ENCODE measurements at places on chromosomes 1 and 21.
A peak's percentile ranks its signal among the peaks of the same experiment; 100 is the strongest.

DNA sequence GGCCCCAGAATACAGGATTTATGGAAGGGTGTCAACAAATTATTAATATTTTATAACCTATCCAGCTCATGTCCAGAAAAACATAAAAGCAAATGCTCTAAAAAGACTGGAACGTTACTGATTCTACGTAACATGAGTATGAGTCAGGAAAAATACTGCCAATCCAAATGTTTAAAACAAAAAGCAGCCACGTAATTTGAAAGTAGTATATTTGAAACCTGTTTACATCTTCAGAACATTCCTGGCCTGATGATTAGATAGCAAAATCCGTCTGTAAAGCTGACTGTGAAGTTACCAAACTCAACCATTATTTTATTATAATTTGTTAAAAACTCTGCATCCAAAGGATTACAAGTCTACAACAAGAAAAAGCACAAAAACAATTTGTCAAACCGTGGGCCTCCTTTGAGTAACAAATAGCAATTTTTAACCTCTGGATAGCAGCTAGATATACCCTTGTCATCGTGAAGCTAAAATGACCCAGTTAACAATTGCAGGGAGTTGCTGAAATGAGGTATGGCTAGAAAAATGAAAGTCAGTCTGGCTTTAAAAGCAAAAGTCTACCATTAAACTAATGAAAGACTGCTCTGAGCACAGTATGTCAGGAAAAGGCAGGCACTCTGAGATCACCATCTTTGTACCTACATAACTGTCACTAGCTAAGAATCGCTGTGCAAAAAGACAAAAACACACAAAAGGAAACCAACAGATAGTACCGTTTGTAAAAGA, 1.2 kb downstream of the UBR4 start:
- DNase-seq: no peak

GRCh38 chr1:6251233-6251632, 7.3 kb downstream of the HES3 start:
- no peak for DNase-seq

DNA sequence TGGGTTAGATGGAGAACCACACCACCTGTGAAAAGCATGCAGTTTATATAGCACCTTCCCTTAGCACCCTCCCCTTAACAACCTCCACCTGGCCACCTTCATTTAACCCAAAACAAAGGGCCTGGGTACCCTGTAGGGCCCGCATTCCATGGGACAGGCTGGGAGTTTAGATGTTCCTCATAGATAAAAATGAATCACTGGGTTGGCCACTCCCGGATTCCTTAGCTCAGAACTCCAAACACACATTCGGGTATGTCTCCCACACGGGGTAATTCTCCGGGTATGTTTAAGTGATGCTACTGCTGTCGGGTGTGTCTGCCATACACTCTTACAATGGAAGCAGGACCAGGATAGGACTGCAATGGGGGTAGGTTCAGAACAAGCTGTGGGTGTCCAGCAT, 43.9 kb upstream of the FOXO6 start:
- DNase-seq: no peak

DNA sequence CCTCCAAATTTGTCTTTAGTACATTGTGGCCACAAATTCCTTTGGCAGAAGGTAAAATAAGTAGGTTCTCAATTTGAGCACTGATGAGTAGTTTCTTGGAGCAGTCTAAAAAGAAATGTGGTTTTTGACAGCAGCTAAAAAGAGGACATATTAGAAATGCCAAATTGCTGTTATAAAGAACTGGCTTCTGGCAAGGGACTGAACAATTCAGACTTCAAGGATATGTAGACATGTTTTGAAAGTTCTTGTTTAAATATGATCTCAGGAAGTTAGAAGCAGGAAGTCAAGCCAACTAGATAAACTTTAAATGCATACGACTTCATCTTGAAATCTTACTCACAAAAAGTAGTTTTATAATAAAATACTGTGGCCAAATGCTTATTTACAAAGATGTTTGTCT, 18.8 kb downstream of the C1orf52 start:
- DNase-seq: no peak

DNA sequence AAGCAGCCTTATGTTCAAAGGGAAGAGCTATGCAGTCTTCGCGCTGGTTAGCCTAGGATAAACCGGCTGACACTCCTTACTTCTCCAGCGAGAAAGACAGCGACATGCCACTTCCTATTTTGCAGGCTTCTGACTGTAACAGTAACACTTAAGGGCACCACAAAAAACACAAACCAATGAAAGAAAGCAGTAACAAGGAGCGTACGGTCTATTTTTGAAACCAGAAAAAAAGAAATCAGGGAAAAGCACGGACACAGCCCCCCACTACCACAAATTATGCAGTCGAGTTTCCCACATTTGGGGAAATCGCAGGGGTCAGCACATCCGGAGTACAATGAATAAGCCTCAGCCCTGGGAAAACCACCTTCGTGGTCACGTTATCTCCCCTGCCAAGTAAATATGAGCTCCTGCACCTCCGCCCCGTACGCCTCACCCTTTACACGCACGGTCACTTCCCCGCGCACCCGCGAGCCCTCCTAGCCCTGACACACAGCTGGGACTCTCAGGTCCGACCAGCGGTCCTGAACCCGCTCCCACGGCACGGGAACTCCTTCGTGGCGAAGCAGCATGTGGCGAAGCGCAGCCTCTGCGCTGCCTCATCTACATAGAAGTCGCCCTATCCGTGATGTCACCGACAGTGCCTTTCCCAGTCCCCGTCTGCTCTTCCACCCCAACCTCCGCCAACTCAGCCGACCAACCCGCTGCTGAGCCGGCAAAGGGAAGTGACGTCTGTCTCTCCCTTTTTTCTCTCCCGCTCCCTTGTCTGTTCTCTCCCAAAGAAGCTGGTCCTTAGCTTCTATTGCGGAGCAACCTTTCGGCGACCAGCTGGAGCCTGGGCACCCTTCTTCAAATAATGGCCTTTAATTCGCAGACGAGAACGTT, 40.9 kb upstream of the PPIAL4F start:
- DNase-seq: peak; percentile 88

DNA sequence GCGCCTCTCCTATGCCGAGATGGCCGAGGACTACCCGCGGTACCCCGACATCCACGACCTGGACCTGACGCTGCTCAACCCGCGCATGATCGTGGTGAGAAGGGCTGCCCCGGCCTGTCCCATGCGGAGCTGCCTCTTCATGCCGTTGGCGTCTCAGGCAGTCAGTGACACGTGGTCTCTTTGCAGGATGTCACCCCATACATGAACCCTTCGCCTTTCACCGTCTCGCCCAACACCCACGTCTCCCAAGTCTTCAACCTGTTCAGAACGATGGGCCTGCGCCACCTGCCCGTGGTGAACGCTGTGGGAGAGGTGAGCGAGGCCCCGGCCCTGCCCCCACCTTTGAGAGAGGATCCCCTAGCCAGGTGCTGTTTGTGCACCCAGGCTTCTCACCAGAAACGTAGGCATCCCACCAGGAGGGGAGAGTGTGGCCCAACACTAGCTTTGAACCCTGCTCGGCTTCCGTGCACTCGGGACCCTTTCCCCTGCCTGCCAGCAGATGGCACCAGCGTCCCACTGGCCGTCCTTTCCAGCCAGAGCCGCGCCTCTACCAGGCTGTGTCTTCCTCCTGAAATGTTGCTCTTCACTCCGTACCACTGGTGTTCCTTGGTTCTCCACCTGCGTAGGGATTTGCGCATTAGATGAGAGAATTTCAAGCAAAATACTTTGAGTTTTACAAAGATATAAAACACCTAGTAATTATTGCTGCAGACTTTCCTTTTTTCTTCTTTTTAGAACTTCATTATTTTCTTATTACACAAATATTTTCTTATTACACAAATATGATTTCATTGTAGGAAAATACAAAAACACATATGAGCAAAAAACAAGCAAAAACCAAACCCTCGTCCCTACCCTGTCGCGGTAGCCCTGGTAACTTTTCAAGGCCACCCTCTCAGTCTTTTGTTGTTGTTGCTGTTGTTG, 9.0 kb downstream of the NPPA start:
- peak; percentile 22 for DNase-seq

- DNase-seq: no peak
Observed at GRCh38 chr1:43847290-43847689, 86.3 kb upstream of the ARTN start.
